Stimulated activated CD4-positive, alpha-beta T cell treated with anti-CD3 and anti-CD28 coated beads, Interleukin-2, amount 100 ng/mL, for 24 hours (primary cell): ENCODE measurements at places on chromosomes 2 and 18.
A peak's percentile ranks its signal among the peaks of the same experiment; 100 is the strongest.

- DNase-seq = no peak
These were observed 2.0 kb upstream of the ANKRD62 start for GRCh38 chr18:12091538-12092141.

GRCh38 chr2:54638103-54638502 lies 85.4 kb upstream of the EML6 start:
- DNase-seq = no peak

- DNase-seq = no peak
These were observed 84.9 kb downstream of the TPO start for GRCh38 chr2:1498176-1498575.

DNA sequence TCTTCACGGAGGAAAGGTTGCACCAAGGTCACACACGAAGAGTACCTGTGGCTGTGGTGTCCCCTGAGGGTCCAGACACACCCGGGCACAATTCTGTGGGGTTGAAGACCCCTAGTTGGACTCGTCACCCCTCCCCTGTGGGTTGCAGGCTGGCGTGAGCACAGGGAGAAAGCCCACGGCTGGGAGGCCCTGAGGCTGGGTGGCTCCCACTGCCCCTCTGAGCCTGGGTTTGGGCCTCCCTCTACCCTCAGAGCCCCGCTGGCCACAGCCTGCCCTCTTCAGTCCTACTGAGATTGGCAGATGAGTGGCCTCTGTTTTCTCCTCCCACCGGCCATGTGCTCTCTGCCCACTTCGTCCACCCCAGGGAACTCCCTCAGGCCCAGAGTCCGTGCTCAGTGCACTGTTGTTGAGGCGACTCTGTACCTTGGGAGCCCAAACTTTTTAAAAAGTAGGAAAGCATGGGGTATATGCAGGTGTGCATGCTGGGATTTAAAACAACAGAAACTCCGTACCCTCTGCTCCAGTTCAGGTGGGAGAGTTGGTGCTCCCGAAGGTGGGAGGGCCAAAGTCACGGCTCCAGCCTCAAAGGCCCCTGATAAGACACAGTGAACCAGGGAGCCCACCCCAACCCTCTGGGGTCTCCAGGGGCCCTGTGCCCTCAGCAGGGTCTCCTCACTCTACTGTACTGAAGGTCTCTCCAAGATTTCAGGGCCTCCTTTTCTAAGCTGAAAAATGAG lies 19.1 kb downstream of the RAMP1 start:
- no peak for DNase-seq

- no peak for DNase-seq
These were observed 52.8 kb downstream of the CHMP3 start for GRCh38 chr2:86510436-86510933.

GRCh38 chr2:231616296-231616695 lies 23.6 kb downstream of the TEX44 start:
- no peak for DNase-seq

DNA sequence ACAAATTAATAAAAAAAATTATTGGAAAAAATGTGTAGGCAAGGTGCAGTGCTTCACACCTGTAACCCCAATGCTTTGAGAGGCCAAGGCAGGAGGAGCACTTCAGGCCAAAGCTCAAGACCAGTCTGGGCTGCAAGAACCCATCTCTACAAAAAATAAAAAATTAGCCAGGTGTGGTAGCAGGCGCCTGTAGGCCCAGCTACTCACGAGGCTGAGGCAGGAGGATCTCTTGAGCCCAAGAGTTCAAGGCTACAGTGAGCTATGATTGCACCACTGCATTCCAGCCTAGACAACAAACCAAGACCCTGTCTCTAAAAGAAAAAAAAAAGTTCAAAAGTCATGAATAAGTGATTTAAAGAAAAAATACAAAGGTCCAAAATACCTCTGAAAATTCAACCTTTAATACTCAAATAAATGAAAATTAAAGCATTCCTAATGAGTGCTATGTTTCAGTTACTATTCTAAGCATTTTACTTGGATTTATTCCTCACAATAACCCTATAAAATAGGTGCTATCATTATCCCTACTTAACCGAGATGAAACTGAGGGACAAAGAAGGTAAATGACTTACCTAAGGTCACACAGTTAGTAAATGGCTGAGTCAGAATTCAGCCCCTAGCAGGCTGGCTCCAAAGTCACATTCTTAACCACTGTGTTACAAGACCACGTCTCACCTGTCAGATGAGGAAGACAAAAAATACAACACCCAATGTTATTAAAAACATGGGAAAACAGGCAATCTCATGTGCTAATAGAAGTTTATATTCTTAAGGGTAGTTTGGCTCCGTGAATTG lies 36.4 kb upstream of the PCBP1 start:
- DNase-seq = no peak

DNA sequence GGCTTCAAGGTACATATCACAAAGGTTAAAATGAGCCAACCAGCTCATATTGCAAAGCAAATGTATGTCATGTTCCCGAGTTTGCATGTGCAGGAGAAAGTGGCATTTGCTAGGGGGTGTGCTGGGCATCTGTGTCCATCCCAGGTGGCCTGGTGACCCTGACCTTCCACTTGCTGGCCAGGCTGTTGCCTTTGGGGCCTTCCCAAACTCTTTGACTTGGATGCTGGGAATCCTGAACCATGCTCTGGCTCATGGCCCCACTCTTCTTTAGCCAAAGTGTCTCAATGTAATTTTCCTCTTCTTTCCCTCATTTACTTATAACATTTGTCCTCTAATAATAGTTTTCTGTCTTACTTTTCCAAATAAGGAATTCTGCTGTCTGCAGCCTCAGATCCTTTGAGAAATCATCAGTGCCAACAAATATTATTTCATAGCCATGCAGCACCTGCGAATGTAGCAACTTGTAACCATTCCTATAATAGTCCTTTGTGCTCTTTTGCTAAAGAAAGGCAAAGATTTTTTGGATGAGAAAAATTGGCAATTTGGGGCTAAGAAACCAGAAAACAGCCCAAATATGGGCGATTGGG lies 64.2 kb downstream of the MTCL1 start:
- DNase-seq = no peak

DNA sequence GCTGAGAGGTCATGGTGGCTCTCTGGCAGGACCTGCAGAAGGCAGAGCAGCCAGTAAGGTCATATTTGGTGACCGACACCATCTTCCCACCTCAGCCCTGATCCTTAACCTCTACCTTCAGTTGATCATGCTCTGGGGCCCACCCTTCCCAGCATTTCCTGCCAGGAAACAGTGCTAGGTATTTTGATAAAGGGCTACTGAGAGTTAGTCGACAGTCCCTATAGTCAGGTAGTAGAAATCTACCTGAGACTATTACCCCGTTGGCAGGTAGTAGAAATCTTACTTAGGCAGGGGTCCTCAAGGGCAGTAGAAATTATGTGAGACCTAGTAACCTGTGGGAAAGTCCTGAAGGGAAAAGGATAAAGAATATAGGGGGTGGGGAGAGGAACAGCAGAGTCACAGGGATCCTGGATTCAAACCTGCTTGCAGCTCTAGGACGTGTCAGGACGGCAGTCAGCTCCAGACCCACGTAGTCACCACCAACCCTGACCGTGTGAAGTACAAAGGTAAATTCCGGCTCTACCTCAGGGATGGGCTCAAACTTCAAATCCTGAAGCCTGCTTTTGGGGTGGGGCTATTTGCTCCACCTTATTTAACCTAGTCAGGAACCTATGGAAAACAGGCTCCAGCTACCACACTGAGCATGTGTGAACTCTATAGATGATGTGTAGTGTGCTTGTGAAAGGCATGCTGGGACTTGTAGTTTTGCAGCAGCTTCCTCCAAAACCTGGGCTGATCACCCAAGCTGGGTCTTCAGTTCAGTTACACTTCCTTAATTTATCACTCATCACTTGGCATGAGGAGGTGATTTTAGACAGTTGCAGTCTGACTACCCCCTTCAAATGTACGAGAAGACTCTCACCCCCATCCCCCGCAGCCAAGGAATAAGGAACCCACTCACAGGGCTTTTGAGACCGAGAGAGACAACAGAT lies at the start of gene DQX1:
Gene DQX1 (minus strand): TSS at position 515 of the 932 bp plus-strand sequence. CDS start 502 bp downstream, at position 13.
- no peak for DNase-seq

DNA sequence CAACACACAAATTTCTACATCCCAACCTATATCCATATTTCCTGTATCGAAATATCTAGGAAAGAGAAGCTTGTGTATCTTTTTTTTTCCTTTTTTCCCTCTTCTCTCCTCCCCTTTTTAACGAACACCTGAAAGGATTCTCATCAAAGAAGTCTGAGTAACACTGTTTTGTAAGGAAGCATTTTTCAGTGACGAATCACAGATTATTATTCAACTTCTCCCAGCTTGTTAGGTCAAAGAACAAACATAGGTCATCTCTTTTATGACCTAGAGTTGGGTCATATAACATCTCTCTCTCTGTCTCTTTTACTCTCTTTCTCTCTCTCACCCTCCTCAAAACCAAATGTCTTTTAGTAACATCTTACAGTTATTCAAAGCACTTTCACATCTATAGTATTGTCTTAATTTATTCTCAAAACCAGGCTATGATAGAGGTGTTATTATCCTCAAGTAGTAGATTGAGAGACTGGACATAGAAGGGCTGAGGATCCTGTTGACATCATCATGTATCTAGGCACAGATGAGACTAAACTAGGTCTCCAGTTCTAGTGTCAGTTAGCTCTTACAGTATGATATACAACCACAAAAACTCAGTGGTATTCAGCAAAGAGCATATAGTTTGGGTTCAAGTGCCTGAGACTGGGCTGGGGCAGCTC lies 80.1 kb upstream of the SPOPL start:
- DNase-seq = no peak

DNA sequence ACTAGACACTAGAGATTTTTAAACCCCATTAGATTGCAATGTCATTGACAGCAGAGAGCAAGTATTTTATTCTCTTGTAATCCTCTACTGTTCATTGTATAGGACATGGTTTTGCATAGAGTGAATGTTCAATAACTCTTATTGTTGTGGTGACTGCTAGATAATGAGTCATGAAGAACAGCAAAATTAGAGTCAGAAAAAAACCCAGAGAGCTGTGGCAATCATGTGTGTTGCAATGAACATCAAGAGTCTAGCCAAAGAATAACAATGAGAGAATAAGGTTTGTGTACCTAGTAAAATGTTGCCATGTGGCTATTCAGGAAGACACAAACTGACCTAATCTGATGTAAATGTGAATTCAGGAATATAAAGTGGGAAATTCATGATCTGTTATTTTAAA lies 684.0 kb downstream of the DSC3 start:
- DNase-seq = no peak

- no peak for DNase-seq
These were observed 87.1 kb downstream of the ITGB1BP1 start for GRCh38 chr2:9336241-9336575.

DNA sequence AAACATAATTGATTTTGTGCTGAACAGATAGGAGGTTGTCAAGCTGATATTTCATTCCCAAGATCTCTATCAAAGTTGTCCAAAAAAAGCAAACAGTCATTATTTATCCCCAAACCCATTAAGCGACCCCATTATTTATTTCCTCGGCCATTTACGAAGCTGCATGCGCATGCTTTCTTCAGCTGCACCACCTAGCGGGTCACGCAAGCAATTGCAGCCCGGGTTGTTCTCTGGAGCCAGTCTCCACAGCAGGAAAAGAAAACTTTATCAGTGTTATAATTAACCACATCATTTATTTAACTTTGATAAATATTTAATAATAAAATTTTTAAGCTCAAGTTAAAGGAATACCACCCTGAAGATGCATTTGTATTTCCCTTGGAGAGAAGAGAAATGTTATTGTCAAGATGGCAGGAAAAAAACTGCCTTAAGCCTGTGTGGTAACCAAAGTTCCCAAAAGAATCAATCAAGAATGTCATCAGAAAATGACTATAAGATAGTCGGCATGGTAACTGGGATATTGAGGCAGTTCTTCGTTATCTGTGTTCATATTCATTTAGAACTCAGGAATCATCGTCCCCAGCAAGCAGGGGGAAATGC lies 304.7 kb downstream of the FBXO15 start:
- DNase-seq = peak; percentile 60

GRCh38 chr2:177169810-177170514 lies 42.6 kb upstream of the HNRNPA3 start:
- no peak for DNase-seq

DNA sequence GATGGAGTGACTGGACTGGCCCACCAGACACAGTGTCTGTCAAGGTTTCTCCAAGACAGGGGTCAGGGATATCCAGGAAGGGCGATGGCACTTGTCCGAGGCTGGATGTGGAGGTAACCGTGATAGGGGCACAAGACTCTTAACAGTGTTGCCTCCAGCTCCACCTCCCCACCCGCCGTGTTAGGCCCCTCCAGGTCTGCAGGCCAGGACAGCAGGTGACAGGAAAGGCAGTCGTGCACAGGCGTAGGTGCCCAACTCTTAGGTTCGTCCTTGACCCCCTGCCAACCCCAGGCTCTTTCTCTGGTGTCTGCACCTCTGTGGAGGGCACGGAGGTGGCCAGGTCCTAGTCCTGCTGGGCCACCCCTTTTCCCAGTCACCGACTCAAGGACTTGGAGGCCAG lies 10.1 kb downstream of the ITM2C start:
- no peak for DNase-seq

- no peak for DNase-seq
These were observed 48.3 kb downstream of the TTC21B start for GRCh38 chr2:165905269-165905668.

DNA sequence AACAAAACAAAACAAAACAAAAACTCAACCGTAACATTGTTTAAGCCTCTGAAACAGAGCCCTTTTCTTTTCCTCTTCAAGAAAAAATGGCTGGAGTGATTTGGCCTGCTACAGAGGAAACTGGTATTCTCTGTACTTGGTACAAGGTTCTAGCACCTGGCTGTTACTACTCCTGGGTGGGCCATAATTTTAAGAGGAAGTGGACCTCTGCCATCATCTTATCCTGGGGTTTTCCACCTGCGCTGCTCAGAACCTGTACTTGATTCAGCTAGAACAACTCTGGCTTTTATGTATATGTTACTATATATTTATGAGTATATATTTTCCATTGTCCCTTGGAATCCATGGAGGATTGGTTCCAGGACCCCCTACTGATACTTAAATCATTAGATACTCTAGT lies 22.5 kb downstream of the SRSF7 start:
- DNase-seq = no peak
